ENCODE measurements at places on chromosomes 12 and 14.

DNA sequence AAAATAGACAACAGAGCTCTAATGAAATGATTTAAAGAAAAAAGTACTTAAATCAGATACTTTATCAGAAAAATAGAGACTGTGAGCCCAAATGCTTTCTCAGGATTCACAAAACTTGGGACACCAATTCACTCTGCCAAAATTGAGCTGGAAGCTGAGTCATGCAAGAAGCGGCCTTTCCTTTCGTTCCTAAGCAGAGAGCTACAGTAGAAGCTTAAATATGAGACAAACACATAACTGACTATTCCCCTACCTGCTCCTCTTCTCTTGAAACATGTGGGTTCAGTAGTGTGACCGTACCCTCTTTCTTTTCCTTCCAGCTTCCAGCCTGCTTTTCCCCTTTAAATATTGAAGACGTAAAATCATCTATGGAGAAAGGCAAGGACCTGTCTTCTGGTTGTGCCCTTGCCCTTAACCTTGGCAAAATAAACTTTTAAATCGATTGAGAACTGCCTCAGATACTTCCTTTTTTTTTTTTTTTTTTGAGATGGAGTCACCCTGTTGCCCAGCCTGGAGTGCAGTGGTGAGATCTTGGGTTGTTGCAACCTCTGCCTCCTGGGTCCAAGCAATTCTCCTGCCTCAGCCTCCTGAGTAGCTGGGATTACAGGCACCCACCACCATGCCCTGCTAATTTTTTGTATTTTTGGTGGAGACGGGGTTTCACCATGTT lies 4.4 kb upstream of the SDS start:
- DNase-seq = no peak

- DNase-seq = no peak
Measured at GRCh38 chr12:6069437-6070093, 54.9 kb downstream of the VWF start.

GRCh38 chr14:70585231-70585630 lies 15.2 kb downstream of the MED6 start:
- no peak for DNase-seq

DNA sequence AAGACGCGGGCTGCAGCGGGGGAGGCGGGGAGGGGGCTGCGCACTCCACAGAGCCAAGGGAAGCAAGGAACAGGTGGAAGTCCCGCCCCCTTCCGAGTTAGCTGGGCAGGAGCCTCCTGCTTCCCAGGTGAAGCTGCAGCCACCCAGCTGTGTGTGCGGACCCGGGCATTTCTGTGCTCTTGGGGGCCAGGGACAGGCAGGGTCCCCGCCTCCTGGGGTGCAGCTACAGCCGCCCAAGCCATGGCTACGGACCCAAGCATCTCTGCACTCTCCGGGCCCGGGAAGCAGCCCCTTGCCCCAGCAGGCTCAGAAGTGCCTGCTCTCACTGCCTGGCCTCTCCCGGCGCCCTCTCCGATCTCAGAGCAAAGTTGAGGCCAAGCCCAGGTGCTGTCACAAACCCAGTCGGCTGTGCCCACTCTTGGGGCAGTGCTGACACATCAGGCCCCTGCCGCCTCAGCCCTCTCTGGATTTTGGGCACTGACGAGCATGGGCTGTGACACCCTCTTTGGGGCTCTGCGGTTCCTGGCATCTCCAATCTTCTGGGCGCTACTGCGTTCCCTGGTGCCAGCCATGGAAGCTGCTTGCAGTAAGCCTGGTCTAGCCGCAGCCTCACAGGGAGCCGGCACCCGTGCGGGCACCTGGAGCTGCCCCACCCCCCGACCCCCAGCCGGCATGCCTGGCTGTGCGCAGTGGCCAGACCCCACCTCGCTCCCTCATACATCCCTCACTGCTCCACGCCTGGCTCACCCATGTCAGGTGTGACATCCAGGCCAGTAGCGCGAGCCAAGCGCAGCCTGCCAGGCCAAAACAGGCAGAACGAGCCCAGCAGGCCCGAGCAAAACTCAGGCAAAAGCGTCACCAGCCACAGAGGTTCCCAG lies 8.5 kb upstream of the MGAT4C start:
- no peak for DNase-seq

GRCh38 chr14:96269359-96269710 lies 13.3 kb downstream of the BDKRB1 start:
- DNase-seq = no peak

- DNase-seq = no peak
Measured at GRCh38 chr14:95510804-95511203, 5.6 kb downstream of the SYNE3 start.

DNA sequence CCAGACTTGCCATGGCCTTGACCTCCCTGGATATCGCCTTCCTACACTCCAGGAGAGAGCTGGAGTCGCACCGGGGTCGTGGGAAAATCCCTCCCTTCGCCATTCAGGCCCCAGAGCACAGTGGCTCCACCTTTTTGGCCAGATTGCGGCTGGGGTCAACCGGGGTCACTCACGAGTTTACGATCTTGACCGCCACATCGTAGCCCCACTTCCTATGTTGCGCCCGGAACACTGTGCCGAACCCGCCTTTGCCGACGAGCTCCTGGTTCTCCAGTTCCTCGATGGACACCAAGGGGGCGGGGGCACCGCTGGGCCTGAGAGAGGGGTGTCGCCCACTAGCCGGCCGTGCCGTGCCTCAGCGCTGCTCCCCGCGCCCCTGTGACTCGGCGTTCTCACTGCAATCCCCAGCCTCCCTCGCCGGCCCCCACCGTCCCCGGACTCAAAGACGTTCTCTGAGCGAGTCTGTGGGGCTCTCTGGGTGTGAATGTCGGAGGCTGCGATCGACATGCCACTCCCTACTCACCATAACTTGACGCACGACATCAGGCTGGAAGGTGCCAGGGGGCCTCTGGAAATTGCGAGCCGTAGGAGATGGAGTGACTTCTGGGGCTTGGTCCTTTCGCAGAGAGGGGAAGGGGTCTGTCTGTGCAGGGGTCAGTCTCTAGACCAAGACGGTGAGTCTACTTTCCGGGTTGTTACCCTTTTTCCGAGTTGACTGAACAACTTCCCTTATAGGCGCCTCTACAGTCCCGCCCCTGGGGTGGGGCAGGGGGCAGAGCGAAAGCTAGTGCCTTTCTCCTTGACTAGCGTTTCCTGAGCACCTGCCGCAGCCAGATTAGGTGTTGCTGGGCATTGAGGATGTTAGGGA lies at the start of gene RIPK3:
Gene RIPK3, minus strand, starts transcription at position 708 of the 868 bp plus-strand sequence. Its CDS starts 165 bp downstream, at position 543.
- DNase-seq = no peak

DNA sequence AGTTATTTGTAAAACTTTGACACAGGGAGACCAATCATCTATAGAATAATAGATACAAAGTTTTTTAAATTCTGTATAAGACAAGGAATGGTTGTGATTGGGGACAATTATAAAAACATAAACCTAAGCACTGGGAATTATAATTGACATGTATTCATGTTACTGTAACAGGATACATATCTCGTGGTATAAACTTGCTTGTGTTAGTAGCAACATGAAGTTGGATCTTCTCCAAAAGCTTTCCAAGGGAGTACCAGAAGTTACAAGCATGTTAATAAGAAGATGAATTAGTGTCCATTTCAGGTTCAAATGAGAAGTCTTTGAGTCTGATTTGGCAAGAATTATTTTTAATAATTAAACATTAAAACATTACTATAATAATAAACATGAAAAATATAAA lies 42.2 kb downstream of the CDKL1 start:
- no peak for DNase-seq

GRCh38 chr12:31518680-31519227 lies 72.2 kb downstream of the DENND5B start:
- DNase-seq = no peak

DNA sequence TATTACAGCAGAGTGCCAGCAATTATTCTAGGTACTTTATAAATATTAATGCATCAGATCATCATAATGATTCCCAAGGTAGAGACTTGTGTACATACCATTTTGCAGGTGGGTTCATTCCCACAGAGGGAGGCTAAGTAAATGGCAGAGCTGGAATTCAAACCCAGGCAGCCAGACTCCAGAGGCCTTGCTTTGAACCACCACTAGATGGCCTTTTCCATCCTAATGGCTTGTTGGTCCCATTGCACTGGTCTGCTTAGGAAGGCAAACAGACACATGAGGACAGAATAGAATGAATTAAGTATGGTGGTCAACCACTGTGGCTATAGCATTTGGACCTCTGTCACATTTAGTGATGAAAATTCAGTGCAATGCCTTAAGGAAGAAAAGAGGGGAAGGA lies 158.7 kb downstream of the METTL25 start:
- DNase-seq = no peak

DNA sequence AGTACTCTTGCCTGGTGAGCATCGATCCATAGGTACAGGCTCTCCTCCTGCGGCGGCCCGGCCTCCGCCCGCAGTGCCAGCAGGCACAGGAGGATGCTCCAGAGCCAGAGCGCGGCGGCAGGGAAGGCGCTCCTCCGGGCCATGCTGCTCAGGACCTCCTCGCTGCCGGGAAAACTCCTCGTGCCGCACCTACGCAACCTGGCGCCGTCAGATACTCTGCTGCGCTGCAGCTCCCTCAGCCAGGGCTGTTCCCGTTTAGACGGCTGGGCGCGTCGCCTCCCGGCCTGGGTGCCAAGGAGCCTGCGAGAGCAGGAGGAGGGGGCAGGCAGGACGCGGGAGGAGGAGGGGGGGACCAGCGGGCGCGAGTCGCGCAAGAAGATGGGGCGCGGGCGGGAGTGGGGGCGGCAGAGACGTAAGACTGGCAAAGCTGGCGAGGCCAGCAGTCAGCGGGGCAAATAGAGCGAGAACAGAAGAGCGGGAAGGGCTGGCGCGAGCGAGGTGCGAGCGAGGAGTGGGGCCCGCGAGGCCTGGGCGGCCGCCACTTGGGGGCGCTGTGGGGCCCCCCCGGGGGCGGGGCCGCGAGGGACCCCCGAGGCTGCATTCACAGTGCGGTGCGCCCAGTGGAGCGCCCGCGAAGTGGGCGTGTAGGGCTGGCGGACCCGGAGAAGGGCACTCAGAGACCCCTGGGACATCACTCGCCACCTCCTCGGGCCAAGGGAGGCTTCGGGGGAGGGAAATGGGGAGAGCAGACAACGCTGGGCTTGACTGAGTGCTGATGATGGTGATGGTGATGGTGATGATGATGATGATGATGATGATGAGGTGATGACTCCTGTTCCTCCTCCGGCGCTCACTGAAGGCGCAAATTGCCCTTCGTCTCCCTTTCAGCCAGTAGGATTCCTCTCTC lies at the start of gene WIF1:
Gene WIF1, minus strand, starts transcription at position 257 of the 907 bp plus-strand sequence. Its CDS starts 114 bp downstream, at position 143.
- DNase-seq = no peak

DNA sequence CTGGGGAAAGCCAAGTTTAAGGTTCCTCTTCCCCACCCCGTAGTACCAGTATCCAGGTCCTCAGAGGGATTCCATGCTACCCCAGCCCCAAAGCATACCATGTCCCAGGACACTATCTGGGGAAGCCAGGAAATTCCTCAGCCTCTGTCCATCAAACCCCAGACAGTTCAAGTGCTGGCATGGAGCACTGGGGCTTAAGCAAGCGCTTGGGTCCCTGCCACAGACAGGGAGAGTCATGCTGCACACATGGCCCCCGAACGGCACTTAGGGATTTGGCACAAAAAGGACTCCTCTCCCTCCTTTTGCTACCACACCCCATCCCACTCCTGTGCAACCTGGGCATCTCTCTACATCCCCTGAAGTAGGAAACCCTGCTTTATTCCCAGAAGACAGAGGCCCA lies 21.8 kb downstream of the ADCY6 start:
- DNase-seq = no peak

- DNase-seq = peak; percentile 83
Measured at GRCh38 chr12:51424662-51425539, at the start of gene SLC4A8. TSS of gene SLC4A8 (plus strand) at chr12:51424831. CDS start at chr12:51424988, 157 bp downstream.

- no peak for DNase-seq
Measured at GRCh38 chr12:23662966-23663365, 286.5 kb downstream of the SOX5 start.

DNA sequence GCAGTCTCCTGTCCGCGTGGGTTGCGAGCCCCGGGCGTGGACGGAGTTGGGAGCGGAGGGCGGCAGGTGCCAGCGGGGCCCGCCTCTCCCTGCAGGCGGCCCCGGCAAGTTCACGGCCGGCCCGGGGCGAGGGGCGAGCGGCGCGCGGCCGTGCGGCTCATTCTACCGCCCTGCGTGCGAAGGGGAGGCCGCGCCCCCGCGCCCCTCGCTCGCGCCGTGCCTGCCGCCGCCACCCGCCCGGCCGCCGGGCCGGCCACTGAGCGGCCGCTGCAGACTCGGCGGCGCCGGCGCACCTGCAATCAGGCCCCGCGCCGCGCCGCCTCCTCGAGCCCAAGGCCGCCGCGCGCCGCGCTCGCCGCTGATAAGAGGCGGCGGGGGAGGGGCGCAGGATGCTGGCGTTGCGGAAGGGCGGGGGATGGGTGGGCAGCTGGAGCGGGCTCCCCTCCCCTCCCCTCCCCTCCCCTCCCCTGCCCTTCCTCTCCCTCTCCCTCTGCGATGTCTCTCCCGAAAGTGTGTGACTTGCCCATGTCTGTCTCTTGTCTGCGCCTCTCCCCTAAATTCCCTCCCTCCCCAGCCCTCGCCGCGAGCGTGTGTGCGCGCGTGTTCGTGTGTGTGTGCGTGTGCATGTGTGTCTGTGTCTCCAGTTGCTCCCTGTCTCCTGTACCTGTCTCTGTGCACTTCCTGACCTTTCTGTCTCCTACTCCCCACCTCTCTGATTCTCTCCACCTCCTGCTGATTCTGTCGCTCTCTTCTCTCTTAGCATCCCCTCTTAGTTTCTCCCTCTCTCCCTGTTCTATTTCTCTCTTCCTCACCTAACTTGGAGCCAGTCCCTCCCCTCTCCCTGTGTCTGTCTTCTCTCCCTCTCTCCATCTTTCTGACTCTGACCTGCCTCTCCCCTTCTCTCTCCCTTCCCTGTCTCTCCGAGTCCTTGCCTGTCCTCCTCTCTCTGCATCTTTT lies 768.1 kb upstream of the TBX3 start:
- peak; percentile 2 for DNase-seq

- DNase-seq = no peak
Measured at GRCh38 chr12:101929365-101930041, 52.1 kb downstream of the DRAM1 start.

GRCh38 chr12:9449181-9449580 lies 158.5 kb downstream of the KLRB1 start:
- no peak for DNase-seq

GRCh38 chr14:105028251-105028927 lies 7.5 kb upstream of the CDCA4 start:
- DNase-seq = no peak

DNA sequence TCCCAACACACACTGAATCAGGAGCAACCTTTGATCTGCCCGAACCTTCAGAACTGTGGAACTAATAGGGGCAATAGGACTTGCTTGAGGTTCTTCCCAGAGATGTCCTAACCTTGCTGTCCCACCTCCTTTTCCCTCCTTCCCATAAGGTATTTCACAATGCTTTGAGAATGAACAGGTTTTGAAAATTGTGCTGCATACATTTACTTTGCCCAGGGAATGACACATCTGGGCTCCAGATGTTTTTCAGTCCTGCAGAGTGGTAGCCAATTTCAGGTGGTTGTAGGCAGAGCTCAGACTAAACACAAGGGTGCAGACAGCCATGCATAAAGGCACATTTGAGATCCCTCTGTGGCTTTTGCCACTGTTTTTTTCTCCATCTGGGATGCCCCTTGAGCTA lies 206.7 kb upstream of the PWP1 start:
- DNase-seq = no peak

DNA sequence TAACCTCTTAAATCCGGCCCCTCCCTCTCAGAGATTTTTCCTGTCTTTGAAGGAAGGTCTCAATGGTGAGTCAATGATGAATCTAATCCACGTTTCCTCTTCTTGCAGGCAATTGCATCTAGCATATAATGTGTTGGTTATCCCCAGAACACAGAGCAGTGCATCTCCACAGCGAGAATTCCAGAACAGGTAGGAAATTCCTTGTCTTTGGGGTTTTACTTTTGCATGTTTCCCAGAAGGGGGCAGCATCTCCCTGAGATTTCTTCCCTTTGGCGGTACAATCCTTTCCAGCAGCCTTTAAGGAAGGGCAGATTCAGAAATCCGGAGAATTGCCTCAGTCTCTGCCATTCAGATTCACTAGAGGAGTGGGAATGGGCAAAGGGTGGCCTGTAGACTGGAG lies 128.0 kb downstream of the KCNA5 start:
- DNase-seq = no peak

Measured in NCI-H524 treated with DMSO at 0.1 percent for 48 hours (cell line).